Fibroblast of villous mesenchyme (primary cell): ENCODE measurements at places on chromosomes 12 and 14. TPM values are rescaled to one million over a fixed set of nuclear protein-coding genes. Genes with fewer than 3 reads are reported as not detected.

The NAB2 gene
- total RNA-seq = 38.0 and 39.6 TPM in 2 replicates

The TAS2R14 gene
- total RNA-seq = 4.5 and 6.9 TPM in 2 replicates

The TMCC3 gene
- total RNA-seq = 1.6 and 1.7 TPM in 2 replicates

The AGAP2 gene
- total RNA-seq = 0.32 and 0.43 TPM in 2 replicates

The TEAD4 gene
- 22.0 and 22.5 TPM in 2 replicates for total RNA-seq

The KRT78 gene
- total RNA-seq = not detected in 2 replicates

The GPR68 gene
- 0.86 and 2.9 TPM in 2 replicates for total RNA-seq

The AKAP6 gene
- 3.9 and 7.1 TPM in 2 replicates for total RNA-seq

The PLA2G1B gene
- total RNA-seq = not detected in 2 replicates

The SYCP3 gene
- total RNA-seq = under 0.01 and 0.32 TPM in 2 replicates

The MMP14 gene
- total RNA-seq = 188 and 327 TPM in 2 replicates

The GYS2 gene
- not detected in 2 replicates for total RNA-seq

The RNASE3 gene
- total RNA-seq = not detected in 2 replicates

The GPRC5D gene
- not detected in 2 replicates for total RNA-seq

The TROAP gene
- total RNA-seq = 11.3 and 14.7 TPM in 2 replicates
